ENCODE measurements at places on chromosomes 3 and 15. TPM values are rescaled to one million over a fixed set of nuclear protein-coding genes. Genes with fewer than 3 reads are reported as not detected.
A peak's percentile ranks its signal among the peaks of the same experiment; 100 is the strongest.

IL12A gene
- total RNA-seq: not detected

POPDC2 gene
- total RNA-seq: 11.5 TPM

PLA2G4E gene
- not detected for total RNA-seq

ECE2 gene
- not detected for total RNA-seq

PPP2R3A gene
- 15.6 TPM for total RNA-seq

GP5 gene
- 0.19 TPM for total RNA-seq

GLCE gene
- total RNA-seq: 8.1 TPM

OCA2 gene
- 4.0 TPM for total RNA-seq

TIGIT gene
- total RNA-seq: 1.0 TPM

GRCh38 chr3:129512595-129512994, 15.8 kb upstream of the RHO start:
- H3K36me3 ChIP-seq: peaks cover 3% of the 10 kb centered on the region
- H3K27ac ChIP-seq: no peak overlapping the region
- H3K4me3 ChIP-seq: no peak overlapping the region
- no peaks in the 10 kb centered on the region for H3K27me3 ChIP-seq

DNA sequence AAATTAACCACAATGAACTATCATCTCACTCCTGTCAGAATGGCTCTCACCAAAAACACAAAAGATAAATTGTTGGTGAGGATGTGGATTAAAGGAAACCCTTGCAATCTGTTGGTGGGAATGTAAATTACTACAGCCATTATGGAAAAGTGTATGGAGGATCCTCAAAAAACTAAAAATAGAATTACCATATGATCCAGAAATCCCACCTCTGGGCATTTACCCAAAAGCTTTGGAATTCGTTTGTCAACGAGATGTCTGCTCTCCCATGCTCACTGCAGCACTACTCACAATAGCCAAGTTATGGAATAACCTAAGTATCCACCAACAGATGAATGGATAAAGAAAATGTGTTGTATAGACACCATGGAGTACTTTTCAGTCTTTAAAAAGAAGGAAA, 21.6 kb downstream of the FSIP1 start:
- H3K27me3 ChIP-seq: no peaks in the 10 kb centered on the region
- no peak overlapping the region for H3K27ac ChIP-seq
- no peak overlapping the region for H3K4me3 ChIP-seq
- no peak for DNase-seq
- H3K36me3 ChIP-seq: no peaks in the 10 kb centered on the region

DNA sequence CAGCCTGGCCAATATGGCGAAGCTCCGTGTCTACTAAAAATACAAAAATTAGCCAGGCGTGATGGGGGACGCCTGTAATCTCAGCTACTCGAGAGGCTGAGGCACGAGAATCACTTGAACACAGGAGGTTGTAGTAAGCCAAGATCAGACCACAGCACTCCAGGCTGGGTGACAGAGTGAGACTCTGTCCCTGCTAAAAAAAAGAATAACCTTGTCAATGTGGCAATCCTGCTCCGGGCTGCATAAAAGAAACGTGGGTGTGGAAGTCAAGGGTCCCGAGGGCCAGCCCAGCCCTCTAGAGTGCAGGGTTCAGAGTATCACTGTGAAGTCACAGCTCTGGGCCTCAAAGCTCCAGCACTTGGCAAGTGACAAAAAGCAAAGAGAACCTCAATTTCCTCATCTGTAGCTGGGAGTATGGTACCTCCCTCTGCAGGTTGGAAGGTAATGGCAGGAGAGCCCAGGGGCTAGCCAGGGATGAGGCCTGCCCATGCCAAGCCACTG, 73.5 kb upstream of the IQSEC1 start:
- H3K27me3 ChIP-seq: no peaks in the 10 kb centered on the region
- peak; percentile 23 for DNase-seq
- no peak overlapping the region for H3K4me3 ChIP-seq
- H3K27ac ChIP-seq: no peak overlapping the region

- H3K27ac ChIP-seq: no peak overlapping the region
- DNase-seq: no peak
- H3K36me3 ChIP-seq: no peaks in the 10 kb centered on the region
- no peaks in the 10 kb centered on the region for H3K4me1 ChIP-seq
These were observed 165.0 kb downstream of the ABHD5 start for GRCh38 chr3:43855674-43856299.

GRCh38 chr3:60948488-60948887, 302.8 kb downstream of the FHIT start:
- H3K4me3 ChIP-seq: no peak overlapping the region
- no peaks in the 10 kb centered on the region for H3K27me3 ChIP-seq
- no peaks in the 10 kb centered on the region for H3K36me3 ChIP-seq
- H3K27ac ChIP-seq: no peak overlapping the region
- no peak for DNase-seq

DNA sequence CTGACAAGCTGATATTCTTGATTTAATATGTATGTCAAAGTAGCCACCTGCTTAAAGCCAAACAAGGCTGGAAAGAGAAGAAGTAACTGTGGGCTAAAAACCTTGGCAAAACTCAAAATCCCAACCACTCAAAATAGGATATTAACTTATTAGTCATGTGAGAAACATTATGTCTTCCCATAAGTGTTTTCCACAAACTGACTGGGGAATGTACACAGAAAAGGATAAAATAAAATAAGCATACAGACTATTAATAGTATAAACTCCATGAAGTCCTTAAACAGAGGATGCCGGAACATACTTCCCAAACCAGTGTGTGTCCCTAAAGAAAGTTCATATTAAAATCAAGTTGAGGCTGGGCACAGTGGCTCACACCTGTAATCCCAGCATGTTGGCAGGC, 263.7 kb upstream of the THBS1 start:
- H3K36me3 ChIP-seq: no peaks in the 10 kb centered on the region
- no peak overlapping the region for H3K4me3 ChIP-seq
- H3K27me3 ChIP-seq: no peaks in the 10 kb centered on the region
- no peaks in the 10 kb centered on the region for H3K4me1 ChIP-seq

DNA sequence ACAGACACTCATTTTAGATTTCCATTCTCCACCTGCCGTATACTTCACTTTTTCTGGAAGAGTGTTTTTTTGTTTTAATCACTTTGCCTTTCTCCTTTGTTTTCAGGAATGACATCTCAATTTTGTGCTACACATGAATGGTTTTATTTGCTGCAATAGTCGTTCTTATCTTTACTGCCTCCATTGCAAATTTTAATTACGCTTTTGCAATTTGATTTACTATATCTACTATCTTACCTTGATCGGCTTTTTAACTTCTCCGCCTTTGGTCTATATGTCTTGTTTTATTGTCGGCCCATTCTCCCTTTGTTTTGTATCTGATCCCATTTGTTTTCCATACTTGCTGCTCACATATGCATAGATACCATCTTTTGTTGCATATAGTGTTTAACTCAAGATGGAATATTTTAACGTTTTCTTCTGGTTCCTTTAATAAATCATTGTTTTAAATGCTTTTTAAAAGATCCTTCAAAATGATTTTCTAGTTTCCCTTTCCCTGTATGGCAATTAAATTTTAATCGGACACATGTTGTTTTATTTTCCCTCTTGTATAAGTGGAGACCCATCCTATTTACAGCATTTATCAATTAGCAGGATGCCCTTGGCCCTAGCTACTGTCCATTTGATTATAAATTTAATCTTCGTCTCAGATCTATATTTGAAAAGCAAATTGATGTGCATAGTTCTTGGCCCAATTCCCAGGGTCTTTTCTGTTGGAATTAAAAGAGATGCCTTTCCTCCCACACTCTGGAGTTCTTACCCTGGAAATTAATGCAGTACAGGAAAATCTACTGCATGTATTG, 97.2 kb upstream of the CNTN4 start:
- no peaks in the 10 kb centered on the region for H3K27me3 ChIP-seq
- H3K4me1 ChIP-seq: no peaks in the 10 kb centered on the region
- DNase-seq: no peak
- no peak overlapping the region for H3K4me3 ChIP-seq
- H3K36me3 ChIP-seq: no peaks in the 10 kb centered on the region

GRCh38 chr15:44159492-44159891, 35.6 kb downstream of the FRMD5 start:
- H3K27ac ChIP-seq: no peak overlapping the region
- no peak for DNase-seq
- no peaks in the 10 kb centered on the region for H3K27me3 ChIP-seq
- H3K4me3 ChIP-seq: no peak overlapping the region

DNA sequence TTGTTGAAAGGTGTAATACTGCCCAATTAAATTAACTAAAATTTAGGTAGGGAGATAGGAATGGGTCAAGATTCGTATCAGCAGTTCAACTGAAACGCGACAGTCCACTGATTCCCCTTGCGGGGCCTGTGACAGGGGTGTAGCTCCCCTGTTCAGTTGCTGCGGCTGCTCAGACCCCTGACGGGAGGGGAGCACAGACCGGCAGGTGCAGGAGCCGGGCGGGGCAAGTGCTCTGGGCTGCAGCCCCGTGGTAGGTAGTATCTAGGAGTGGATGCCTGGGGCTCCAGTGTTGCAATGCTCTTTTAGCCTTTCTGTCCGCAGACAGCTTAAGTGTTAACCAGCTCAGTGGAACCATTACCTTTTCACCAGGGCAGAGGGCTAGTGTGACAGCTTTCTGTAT, 164.9 kb downstream of the ROBO2 start:
- no peaks in the 10 kb centered on the region for H3K36me3 ChIP-seq
- no peaks in the 10 kb centered on the region for H3K27me3 ChIP-seq
- no peak for DNase-seq
- no peak overlapping the region for H3K27ac ChIP-seq
- H3K4me3 ChIP-seq: no peak overlapping the region

GRCh38 chr3:194989241-194989640, 281.7 kb downstream of the XXYLT1 start:
- H3K27me3 ChIP-seq: no peaks in the 10 kb centered on the region
- no peak overlapping the region for H3K27ac ChIP-seq
- H3K36me3 ChIP-seq: no peaks in the 10 kb centered on the region
- no peaks in the 10 kb centered on the region for H3K4me1 ChIP-seq
- no peak overlapping the region for H3K4me3 ChIP-seq

DNA sequence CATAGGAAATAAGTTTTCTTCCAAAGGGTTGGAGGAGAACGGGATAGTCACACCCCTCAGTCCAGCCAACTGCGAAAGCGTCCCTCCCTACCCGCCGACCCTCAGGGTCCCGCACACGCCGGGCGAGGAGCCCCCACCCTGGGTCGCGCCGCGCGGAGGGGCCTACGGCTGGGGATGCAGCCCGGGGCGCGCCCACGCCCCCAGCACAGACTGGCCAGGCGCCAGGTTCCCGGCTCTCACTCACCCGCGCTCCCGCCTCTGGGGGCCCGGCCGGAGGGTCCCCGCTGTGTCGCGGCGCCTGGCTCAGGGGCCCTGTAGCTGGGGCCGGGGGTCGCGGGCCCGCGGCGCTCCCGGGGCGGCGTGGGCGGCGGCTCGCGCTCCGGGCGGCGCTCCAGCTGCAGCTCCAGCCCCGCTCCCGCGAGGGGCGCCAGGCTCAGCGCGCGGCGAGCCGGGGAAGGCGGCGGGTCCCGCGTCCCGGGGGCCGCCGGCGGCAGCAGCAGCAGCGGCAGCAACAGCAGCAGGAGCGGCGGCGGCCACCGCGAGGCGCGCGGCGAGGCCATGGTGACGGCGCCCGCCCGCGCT, 375 bp downstream of the HEG1 start:
- no peaks in the 10 kb centered on the region for H3K27me3 ChIP-seq
- peak overlapping the region; percentile 99 for H3K27ac ChIP-seq
- H3K4me3 ChIP-seq: peak overlapping the region; percentile 98
- peaks cover 6% of the 10 kb centered on the region for H3K4me1 ChIP-seq
